SW480 (cell line): ENCODE measurements at places on chromosomes 1 and 21.
A peak's percentile ranks its signal among the peaks of the same experiment; 100 is the strongest.

DNA sequence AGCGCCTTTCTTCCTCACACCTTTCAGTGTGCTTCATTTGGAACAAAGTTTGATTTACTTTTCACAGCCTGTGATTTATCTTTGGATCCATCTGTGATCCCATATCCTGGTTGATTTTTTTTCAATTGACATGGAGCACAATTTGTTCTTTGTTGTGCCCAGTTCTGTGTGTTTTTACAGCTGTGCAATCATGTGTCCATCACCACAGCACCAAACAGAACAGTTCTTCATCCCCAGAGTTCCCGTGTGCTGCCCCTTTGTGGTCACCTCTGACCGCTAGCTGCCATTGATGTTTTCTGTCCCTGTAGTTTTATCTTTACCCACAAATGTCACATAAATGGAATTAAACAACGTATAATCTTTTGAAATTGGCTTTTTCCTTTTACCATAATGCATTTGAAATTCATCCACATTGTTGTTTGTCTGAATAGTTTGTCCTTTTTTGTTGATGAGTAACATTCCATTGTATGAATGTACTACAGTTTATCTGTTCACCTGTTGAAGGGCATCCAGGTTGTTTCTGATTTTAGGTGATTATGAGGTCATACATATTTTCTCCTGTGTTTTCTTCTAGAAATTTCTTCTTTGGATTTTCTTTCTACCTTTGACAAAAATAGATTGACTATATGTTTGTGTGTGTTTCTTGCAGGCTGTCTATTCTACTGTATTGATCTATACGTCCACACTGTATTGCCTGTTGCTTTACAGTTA, 17.4 kb downstream of the MIGA1 start:
- DNase-seq = peak; percentile 38

DNA sequence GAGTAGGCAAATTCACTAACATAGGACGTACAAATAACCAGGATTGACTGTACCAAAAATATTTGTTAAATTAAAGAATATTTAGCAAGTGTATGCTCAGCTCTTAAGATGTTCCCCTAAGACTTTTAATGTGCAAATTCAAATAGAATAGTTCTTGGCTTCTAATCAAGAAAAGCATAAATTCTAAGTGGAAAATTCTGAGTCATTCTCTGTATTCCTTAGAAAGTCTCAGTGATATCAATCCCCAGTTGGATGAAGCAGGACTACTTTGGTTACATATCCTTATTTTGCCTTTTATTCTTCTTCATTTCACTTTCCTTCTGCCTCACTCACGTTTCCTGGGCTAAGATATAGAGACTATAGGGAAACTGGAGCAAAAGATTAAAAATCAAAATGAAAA, 130.2 kb downstream of the IFI44 start:
- no peak for DNase-seq

GRCh38 chr1:36881068-36881405, 153.3 kb downstream of the GRIK3 start:
- no peak for DNase-seq

- DNase-seq = no peak
Measured at GRCh38 chr1:167991546-167991945, 54.7 kb upstream of the MPC2 start.

GRCh38 chr1:103525114-103525606, 339 bp upstream of the RNPC3 start:
- peak; percentile 41 for DNase-seq

GRCh38 chr1:23563755-23564374, 4.6 kb upstream of the ID3 start:
- DNase-seq = no peak

DNA sequence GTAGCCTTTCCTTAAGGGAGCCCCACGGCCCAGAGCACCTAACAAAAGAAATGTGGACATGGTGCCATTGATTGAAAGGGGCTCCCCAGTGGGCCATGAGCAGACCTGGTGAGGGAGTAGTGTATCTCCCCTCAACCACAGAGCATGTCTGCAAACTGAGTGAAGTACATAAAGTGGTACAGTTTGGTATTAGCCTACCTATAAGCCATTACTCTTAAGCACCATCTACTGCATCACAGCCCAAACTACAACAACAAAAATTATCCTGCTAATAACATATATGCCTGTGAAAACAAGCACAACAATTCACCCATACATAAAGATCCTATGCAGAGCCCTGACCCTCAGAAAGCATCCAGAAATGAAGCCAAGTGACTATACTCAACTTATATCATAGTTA, 407.8 kb downstream of the PTPRC start:
- no peak for DNase-seq

DNA sequence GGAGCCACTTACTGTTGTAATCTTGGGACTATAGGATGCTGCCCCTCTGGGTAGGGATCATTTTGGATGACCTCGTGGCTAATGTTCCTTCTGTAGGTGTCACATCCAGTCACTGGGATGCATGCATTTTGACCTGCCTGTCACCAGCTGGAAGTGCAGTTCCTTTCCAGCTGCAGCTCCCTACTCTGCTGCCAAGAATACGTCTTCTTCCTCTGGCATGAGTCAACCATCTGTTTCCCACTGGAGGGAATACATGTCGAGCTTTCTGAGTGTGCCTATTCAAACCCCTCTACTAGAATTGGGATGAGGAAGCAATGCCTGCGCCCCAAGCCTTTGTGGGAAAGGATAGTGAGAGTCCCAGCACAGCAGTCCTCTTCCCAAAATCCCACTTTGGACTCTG, 415.5 kb upstream of the ADAMTS5 start:
- DNase-seq = no peak

- DNase-seq = no peak
Measured at GRCh38 chr1:41108696-41109275, 87.3 kb upstream of the SLFNL1 start.

DNA sequence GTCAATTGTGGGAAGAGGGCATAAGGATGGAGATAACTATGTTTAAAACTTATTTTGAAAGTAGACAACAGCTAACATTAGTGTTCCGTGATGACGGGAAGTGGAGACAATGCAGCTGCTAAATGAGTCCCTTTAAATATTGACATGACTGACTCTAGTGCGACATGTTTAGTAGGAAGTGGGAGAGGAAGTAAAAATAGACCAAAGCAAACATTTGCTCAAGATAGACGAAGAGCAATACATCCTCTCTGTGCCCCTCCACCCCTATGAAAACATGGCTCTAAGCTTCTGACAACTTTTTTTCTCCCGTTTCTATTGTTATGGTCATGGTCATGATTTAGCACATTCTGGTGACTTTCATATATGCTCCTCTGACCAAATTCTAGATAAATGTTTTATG, 60.0 kb upstream of the HMCN1 start:
- DNase-seq = no peak

DNA sequence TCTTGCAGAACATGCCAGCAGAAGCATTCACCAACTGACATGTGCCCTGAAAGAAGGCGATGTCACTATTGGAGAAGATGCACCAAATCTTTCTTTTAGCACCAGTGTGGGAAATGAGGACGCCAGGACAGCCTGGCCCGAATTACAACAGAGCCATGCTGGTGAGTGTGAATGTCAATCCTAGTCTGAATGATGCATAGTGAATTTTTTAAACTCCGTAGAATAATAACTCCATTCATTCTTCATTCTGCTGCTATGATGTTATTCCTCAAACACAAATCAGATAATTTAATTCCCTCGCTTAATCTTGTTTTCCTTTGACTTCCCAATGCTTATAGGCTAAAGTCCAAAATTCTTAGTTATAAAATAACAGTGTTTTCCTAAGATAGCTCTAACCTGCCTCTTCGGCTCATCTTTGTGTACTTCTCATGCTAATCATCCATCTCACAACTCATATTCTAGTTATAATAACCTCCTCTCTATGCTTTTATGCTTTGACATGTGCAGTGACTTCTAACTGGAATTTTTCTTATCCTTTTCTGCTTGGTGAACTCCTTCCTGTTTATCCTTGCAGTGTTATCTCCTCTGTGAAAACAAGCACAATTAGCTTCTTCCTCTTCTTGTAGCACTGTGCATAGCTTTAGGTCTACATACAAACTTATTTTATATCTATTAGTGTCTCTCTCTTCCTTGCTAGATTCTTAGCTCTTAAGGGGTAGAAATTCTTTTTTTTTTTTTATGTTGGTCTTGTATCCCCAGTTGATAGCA, 14.4 kb downstream of the SDCCAG8 start:
- DNase-seq = no peak

DNA sequence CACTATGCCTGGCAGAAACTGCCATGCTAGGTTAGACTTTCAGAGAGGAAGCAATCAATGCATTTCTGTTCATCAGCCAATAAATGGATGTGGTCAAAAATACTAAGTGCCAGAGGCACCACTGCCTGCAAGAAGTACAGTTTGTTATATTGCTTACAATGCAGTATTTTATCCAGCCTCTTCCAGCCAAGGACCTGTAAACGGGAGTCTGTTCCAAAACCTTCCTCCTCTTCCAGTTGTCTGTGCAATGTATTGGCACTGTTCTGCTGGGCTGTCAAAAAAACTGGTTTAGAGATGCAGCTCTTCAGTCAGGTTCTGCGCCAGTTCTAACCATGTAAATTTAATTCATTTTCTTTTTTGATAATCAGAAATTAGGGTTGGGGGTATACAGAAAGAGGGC, 175.7 kb downstream of the EIF4G3 start:
- DNase-seq = no peak

- no peak for DNase-seq
Measured at GRCh38 chr1:228542981-228543380, 55.8 kb downstream of the RNF187 start.

DNA sequence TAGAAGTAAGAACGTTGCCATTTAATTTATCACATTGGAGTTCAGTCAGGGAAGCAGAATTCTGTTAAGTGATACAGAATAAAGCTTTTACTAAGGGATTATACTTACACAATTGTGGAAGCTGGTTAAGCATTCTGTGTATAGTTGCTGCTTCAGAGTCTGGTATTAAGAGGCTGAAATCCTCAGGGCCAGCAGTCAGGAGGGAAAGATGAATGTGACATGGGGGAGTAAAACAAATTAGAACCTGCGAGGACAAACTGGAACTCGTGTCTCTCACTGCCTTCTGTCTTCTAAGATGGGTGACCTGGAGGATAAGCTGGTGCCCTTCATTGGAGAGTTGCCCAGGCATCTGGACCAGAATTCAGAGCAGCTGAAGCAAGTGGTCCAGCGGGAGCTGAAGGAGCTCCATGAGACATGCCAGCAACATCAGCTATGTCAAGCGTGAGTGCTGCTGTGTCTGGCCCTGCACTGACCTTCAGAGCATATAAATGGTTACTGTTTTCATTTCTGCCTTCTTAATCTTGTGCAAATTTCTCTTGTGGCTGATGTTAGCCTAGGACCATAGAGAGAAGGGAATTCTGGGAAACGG, 23.0 kb downstream of the MARK1 start:
- DNase-seq = no peak

- no peak for DNase-seq
Measured at GRCh38 chr21:45639206-45640000, 4.1 kb upstream of the PCBP3 start.

DNA sequence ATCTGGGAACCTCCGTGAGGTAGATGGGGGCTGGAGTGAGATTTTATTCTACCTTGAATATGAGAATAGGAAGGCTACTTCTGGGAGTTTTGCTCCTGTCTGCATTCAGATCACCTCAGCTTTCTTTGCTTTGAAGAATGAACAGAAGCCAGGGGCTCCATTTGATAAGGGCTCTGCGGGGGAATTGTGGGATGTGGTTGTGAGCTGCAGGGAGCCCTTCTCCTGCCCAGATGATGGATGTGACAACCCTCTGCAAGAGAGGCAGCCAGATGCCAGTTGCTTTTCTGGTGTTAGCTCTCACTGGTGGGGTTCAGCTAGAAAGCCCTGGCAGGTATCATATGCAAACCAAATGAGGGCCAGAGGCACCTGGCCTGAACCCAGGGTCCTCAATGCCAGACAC, 21.5 kb downstream of the IER5 start:
- DNase-seq = no peak

GRCh38 chr1:37673920-37674319, 18.4 kb upstream of the CDCA8 start:
- DNase-seq = peak; percentile 87

DNA sequence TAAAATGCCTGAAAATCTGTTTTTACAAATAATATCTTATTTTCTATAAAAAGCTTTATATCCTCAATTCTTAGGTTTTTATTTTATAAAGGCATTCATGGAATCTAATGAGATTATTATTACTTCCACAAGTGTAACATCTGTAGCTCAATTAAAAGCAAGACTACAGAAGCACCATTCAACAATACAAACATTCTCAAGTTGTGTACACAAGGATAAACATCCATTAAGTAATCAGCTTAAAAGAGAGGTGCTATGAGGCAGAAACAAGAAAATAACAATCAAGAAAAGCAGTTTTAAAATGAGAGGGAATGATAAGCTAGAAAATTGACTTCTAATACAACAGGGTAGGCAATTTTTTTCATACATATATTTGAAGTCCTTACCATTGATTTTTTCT, 326.1 kb downstream of the MRPL39 start:
- DNase-seq = no peak

- DNase-seq = no peak
Measured at GRCh38 chr1:31082385-31082784, 16.9 kb upstream of the PUM1 start.

- peak; percentile 4 for DNase-seq
Measured at GRCh38 chr1:34419663-34420136, 243.0 kb downstream of the C1orf94 start.

GRCh38 chr1:167159782-167160181, 60.9 kb upstream of the POU2F1 start:
- DNase-seq = no peak

- DNase-seq = no peak
Measured at GRCh38 chr1:158077411-158078256, 84.2 kb downstream of the KIRREL1 start.

DNA sequence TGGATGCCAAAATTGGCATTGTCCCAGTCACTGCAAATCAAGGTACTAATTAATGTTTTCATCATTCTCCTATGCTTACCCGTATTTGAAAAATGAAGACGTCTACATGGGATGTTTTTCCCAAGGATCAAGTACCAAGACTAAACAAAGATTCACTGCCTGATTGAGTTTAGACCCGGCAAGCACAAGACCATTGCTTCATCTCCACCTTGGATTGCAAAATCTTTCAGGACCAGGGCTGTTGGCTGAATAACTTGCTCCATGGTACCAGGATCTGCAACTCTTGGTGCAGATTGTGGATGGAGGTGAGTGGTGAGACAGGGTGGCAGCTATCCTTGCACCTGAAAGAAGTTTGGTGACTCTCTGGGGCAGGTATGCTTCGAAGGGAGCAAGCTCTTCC, 122.5 kb upstream of the ETS2 start:
- DNase-seq = no peak

DNA sequence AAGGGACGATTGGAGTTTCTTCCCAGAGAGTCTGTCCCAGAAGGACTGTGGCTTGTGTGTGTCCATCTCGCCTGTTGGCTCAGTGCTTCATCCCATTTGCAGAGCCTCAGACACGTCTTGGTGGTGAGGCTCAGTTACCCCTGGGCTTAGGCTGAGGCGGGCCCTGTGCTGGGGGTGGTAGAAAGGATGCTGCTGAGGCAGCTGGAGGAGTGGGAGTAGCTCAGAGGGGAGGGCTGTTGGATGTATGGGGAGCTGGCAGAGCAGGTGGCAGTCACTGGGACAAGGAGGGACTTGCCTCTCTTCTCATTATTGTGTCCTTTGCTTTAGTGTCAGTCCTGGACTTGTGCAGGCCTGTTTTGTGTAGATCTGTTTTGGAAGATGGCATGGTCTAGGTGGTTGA, 7.3 kb upstream of the MIIP start:
- no peak for DNase-seq
